ENCODE measurements at places on chromosomes 13 and 19. TPM values are rescaled to one million over a fixed set of nuclear protein-coding genes. Genes with fewer than 3 reads are reported as not detected.

Gene ZNF20
- total RNA-seq, result 4.8 TPM

Gene OR4F17
- not detected for total RNA-seq

Gene ZNF681
- total RNA-seq, result 2.6 TPM

DNA sequence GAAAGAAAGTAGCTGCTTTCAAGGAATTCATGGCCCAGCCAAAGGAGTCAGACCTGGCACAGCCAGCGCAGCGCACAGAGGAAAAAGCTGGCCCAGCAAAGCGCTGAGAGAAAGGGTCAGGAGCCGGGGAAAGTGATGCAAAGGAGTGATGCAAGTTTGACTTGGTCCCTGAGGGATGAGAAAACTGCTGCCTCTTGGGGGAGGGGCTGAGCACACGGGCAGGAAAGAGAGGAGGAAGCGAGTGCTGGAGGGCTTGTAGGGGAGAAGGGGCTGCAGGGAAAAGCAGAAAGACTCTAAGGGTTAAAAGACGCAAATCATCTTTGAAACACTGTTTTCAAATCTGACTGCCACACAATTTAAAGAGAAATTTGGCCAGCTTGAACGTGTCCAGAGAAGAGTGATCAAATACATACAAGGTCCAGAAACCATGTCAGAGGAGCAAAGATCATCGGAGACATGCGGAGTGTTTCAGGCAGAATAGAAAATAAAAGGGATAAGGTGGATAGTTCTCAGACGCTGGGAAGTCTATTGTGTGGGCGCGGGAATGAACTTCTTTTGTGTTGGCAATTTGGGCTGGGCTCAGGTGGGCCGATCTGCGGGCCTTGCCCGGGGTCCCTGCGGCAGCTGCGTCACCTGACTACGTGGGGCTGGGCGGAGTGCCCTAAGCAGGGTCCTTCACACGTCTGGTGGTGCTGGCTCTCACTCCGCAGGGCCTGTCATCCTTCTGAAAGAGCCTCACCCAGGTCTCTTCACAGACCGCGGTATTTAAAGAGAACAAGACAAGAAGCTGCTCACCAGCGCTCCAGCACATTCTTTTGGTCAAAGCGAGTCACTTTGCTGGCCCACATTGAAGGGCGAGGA, 18.1 kb downstream of the N4BP2L1 start:
- peaks cover 2% of the 10 kb centered on the region for H3K4me1 ChIP-seq
- H3K4me3 ChIP-seq, result peak overlapping the region; percentile 9
- H3K27ac ChIP-seq, result no peak overlapping the region
- DNase-seq, result no peak
- no peaks in the 10 kb centered on the region for H3K36me3 ChIP-seq
